A549 treated with GW870086 at 1 μM for 4 hours (cell line): ENCODE measurements at places on chromosomes 7 and 10. TPM values are rescaled to one million over a fixed set of nuclear protein-coding genes. Genes with fewer than 3 reads are reported as not detected.

Gene GNGT1
- not detected in 5 replicates for total RNA-seq

Gene IQCE
- total RNA-seq, result 10.5 to 13.7 TPM (median 11.7 TPM) in 5 replicates

Gene OPN4
- total RNA-seq, result not detected in 5 replicates

Gene ALOX5
- total RNA-seq, result 0.17 to 0.56 TPM (median 0.31 TPM) in 5 replicates

Gene LOXL4
- total RNA-seq, result 1.1 to 1.6 TPM (median 1.5 TPM) in 5 replicates

Gene PALD1
- total RNA-seq, result 5.5 to 7.3 TPM (median 6.8 TPM) in 5 replicates

Gene SLC16A9
- total RNA-seq, result 0.06 to 0.17 TPM (median 0.07 TPM) in 5 replicates

Gene LIPJ
- not detected in 5 replicates for total RNA-seq

Gene CLEC5A
- not detected in 5 replicates for total RNA-seq

Gene GPR85
- not detected in 5 replicates for total RNA-seq

Gene CYP2C19
- total RNA-seq, result 0.05 TPM in 1 of 5 replicates, not detected in the others
